ENCODE measurements at places on chromosomes 1 and 21.

- no peak for DNase-seq
Observed at GRCh38 chr1:85661767-85662166, 46.5 kb downstream of the ZNHIT6 start.

DNA sequence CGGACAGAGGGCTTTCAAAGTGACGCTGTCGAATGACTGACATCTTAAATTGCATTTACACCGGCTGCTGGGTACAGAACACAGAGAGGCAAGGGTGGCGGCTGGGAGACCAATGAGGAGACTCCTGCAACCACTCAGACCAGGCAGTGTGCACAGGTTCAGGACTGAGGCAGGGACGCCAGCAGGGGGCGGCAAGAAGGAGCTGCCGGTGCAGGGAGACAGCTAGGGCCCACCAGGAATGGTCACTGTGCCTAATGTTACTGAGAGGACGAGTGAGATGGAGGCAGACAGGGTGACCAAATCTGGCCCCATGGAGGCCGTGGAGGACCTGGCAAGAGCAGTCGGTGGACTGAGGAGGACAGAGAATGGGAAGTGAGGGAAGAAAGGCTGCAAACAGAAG, 23.5 kb downstream of the GLIS1 start:
- DNase-seq, result no peak

- no peak for DNase-seq
Observed at GRCh38 chr1:53349968-53350852, 22.3 kb upstream of the LRP8 start.

DNA sequence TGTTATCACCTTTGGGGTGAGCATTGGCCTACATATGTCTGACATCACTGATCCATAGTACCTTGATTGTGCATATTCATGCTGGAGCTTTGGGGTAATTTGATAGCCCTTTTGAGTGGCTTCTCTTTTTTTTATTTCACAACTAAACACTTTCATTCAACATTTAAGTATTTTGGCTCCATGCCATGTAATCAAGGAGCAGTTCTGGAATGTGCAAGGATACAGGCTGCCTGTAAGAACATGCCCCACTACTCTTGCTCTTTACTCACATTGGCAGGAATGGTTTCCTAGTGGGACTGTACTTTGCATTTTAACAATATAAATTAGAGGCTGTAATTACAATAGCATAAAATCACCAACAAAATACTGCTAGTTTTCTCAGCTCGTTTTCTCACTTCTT, 300.7 kb upstream of the SPAG17 start:
- DNase-seq, result no peak

- no peak for DNase-seq
Observed at GRCh38 chr1:233295975-233296322, 424 bp upstream of the PCNX2 start.

DNA sequence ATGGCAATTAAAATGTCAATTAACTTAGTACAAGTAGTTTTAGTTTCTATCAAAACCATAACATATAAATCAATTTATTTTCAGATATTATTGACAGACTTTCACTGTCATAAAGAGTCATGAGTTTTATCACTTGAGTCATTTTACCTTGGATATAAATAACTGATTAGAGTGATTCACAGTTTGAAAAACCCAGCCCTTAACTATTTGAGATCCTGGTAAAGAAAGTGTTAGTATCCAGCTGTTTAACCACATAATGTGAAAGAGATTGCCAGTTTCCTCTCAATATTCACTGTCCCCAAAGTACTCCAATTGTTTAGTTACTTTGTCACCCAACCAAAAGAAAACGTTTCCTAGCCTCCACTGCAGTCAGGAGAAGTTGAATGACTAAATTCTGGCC, 91.3 kb downstream of the UCHL5 start:
- no peak for DNase-seq

GRCh38 chr1:30323352-30323751, 400.0 kb downstream of the MATN1 start:
- no peak for DNase-seq

- no peak for DNase-seq
Observed at GRCh38 chr1:218845589-218845988, 328.1 kb upstream of the LYPLAL1 start.

- DNase-seq, result no peak
Observed at GRCh38 chr1:10432910-10433700, 2.9 kb downstream of the CENPS start.

DNA sequence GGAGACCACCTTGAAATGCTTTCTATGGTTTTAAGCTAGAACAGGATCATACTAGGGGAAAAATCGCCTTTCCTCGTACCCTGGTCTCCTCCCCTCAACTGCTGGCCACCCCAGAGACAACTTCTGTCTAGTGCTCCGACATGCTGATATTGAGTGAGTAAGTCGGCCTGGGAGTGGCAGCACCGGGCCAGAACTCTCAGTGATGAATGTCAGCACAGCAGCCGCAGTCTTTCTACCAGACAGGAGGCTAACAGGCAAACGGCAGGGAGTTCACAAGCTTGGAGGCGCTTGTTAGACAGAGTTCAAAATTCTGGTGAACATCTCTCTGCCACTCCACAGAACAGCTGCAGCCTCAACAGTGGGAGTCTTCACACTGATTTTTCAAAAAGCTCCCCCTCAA, 716.9 kb downstream of the ADGRL2 start:
- DNase-seq, result no peak

- DNase-seq, result no peak
Observed at GRCh38 chr1:167800251-167800650, 78.5 kb downstream of the MPZL1 start.

DNA sequence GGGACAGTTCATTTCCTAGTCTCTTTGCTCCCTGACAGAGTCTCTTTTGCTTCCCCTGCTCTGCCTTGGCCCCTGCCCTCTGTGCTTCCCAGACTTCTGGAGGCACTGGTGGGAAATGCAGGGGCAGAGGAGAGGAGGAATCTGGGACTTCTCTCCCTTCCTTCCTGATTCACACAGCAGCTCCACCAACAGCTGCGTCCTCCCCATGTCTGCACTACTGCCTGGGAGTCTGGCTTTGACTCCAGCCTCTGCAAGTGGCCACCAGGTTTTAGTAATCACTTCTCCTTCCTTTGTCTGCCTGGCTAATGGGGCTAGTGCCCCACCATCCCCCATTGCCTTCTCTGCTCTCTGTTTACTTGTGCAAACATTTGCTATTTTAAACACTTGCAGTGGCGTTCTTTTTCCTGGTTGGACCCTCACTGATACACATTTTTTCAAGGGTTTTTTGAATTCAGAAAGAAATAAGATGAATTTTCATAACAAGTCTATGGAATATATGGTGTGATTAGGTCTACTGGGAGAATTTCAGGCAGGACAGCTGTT, 21.9 kb downstream of the FASLG start:
- DNase-seq, result no peak

GRCh38 chr21:16570856-16571255, 841.1 kb downstream of the USP25 start:
- DNase-seq, result no peak

DNA sequence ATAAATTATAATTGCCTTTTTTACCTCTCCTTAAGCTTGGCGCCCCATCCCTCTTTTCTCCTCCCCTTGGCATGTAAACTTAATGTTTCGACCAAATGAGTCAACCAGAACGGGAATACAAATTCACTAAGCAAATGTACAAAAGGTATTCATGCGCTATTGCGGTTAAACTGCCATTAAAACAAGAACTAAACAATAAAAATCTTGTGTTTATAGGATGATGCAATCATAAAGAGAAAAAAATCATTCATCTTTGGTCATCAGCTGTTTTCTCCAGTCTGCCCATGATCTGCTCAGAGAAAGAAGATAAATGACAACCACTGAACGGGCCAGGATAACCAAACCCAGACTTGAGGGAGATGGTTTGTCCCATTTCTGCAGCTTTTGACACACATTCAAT, 534.2 kb upstream of the PLXNA2 start:
- DNase-seq, result no peak

DNA sequence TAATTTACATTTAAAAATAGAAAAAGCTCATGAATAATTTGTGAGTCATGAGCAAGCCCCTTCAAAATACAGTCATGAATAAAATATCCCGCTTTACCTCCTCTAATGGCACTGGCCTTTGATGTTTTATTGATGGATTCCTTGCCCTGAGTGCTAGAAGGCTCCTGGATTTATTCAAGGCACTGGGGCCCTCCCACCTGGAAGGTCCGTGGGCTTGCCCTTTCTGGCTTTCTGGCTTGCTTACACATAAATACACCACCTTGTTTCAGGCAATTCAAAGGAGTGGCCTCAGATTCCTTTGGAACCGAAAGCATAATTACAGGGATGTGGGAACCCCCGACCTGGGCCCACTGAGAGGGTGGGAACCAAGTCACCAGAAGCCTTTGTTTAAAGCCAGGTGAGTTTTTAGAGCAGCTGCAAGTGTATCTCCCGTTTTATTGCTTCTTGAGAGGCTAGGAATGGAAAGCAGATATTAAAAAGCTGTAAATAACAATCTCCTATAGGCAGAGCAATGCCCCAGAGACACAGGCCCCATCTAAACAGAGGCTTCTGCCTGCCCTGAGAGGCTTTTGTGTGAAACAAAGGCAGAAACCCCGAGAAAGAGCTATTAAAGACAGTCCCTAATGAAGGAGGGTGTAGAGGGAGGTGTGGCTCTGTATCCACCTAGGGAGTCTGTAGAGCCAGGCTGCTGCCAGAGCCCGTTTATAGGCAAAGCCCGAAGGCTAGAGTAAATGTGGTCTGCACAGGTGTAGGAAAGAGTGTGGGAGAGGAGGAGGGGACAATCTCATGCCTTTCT, 126.4 kb downstream of the FAM78B start:
- DNase-seq, result no peak

GRCh38 chr1:31691951-31692350, 11.9 kb downstream of the COL16A1 start:
- no peak for DNase-seq

- no peak for DNase-seq
Observed at GRCh38 chr21:39531840-39532239, 80.1 kb downstream of the SH3BGR start.

- no peak for DNase-seq
Observed at GRCh38 chr1:15786581-15786980, 20.9 kb downstream of the UQCRHL start.

- DNase-seq, result no peak
Observed at GRCh38 chr1:203789966-203790365, 5.5 kb upstream of the ZBED6 start.

GRCh38 chr21:45551316-45551715, 9.1 kb upstream of the SLC19A1 start:
- no peak for DNase-seq

- DNase-seq, result no peak
Observed at GRCh38 chr1:39711966-39712340, 20.7 kb upstream of the HPCAL4 start.

DNA sequence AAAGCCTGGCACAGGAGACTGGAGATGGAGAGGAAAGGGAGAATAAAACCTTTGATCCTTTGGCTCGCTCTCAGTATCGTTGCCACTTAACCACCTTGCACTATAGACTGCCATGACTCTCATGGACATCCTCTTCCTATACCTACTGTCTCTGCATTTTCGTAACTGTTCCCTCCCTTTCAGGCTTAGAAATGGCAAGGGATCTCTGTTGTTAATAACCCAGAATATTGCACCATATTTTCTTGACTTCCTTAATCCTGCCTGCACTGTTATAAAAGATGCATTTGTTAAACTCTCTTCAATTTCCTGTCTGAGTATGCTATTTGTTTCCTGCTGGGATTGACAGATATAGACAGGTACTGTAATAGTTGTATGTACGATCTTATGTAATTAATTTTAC, 38.6 kb downstream of the CYYR1 start:
- DNase-seq, result no peak

GRCh38 chr1:153614906-153615305, 1.2 kb downstream of the S100A14 start:
- DNase-seq, result no peak

- no peak for DNase-seq
Observed at GRCh38 chr1:155032886-155033285, 695 bp downstream of the DCST2 start.

GRCh38 chr1:161096015-161096414, 2.1 kb upstream of the KLHDC9 start:
- DNase-seq, result no peak

- no peak for DNase-seq
Observed at GRCh38 chr21:44872649-44873355, 688 bp downstream of the PTTG1IP start.
